Stimulated activated CD4-positive, alpha-beta T cell treated with anti-CD3 and anti-CD28 coated beads, Interleukin-4, amount 100 ng/mL, for 48 hours (primary cell): ENCODE measurements at places on chromosomes 1 and 21.

DNA sequence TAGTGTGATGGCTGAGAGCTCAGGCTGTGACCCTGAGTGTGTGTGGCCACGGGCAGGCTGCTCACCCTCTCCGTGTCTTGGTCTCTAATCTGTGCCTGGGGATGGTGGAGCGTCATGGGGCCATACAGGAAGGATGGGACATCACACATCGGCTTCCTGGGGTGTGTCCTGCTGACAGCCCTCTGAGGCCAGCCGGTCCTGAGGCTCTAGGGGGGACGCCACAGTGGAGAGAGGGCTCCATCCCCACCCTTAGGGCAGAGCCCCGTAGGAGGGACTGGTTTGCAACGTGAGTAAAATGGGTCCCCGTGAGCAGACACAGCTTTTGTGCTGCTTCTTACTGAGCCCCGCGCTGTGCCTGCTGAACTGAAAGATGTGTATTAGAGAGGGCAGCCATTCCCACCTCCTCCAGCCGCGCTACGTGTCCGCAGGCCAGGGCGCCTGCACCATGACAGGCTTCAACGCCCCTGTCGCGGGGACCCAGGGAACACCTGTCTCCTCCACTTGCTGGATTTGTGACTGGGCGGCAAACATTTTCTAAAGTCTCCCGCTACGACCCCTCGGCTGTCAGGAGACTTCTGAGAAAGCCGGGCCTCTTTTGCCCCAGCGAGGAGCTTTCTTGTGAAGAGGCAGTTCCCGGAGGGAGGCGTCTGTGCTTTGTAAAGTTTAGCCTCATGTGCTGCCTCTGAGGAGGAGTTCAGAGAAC lies 8.1 kb downstream of the COL18A1 start:
- no peak for DNase-seq

GRCh38 chr1:156643778-156644092 lies 1.8 kb downstream of the BCAN start:
- DNase-seq: no peak

DNA sequence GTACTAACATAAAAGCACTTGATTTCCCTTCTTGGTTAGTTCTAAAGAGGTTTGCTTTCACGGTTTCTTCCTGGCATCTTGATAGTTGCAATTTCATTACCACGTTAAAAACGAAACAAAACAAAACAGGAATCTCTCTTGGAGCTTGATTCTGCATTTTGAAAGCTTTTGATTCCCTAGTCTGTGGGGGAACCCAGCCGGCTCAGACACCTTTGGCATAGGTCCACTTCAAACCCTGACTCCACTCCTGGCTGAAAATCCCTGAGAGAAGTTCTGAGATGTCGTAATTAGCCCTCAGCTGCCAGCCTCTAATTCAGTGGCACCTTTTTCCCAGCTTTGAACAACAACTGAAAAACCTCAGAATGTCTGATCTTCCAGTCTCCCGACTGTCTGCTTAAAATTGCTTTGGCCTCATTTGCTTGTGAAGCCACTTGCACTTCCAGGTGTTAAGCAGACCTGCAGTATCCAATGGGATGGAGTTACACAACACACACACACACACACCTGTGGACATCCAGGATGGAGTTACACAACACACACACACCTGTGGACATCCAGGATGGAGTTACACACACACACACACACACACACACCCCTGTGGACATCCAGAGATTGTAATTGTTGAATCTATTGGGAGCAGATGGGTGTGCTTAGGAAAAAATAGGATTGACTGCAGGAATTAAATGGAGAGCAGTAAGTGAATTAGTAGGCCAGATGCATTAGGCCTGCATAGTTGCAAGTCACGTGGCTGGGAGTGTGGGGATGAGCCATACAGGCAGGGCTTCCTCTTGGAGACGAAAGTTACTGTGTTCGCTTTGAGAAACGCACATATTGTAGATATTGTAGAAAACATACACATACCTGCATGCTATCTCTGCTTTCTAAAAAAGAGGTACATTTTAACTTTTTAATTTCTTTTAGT lies 285.6 kb upstream of the FMN2 start:
- DNase-seq: no peak

DNA sequence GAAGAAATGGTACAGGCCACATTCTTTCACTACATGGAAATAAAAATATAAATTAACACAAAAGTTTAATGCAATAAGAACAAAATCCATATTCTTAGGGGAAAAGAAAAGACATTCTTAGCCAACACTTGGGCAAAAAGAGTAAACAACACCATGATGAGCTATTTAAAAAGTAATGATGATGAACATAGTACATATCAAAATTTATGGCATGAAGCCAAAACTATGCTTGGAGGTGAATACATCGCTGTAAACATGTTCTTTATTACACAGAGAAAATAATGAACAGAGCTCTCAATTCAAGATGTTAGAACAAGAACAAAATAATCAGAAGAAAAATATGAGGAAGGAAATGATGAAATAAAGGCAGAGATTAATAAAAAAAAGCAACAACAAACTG lies 158.2 kb downstream of the ZSCAN20 start:
- DNase-seq: no peak

- no peak for DNase-seq
Measured at GRCh38 chr1:77888081-77888780, at the start of gene NEXN. Gene NEXN, plus strand, starts transcription at chr1:77888624. Its CDS starts 27,483 bp downstream, at chr1:77916107.

DNA sequence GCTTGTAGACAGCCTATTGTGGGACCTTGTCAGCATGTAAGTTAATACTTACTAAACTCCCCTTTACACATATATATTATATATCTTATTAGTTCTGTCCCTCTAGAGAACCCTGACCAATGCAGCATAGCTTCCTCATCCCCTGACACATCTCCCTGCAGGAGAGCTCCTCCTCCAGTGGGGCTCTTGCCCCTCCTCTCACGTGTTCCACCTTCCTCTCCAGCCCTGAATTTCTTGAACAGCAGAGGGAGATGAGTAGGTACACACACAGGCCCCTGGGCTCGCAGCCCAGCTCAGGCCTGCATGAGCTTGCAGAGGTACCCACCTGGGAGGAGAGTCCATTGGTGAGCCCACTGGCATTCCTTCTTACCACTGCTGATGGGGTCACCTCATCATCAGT lies 27.3 kb upstream of the GOLT1A start:
- no peak for DNase-seq

- no peak for DNase-seq
Measured at GRCh38 chr1:230408971-230409370, 17.2 kb downstream of the PGBD5 start.

DNA sequence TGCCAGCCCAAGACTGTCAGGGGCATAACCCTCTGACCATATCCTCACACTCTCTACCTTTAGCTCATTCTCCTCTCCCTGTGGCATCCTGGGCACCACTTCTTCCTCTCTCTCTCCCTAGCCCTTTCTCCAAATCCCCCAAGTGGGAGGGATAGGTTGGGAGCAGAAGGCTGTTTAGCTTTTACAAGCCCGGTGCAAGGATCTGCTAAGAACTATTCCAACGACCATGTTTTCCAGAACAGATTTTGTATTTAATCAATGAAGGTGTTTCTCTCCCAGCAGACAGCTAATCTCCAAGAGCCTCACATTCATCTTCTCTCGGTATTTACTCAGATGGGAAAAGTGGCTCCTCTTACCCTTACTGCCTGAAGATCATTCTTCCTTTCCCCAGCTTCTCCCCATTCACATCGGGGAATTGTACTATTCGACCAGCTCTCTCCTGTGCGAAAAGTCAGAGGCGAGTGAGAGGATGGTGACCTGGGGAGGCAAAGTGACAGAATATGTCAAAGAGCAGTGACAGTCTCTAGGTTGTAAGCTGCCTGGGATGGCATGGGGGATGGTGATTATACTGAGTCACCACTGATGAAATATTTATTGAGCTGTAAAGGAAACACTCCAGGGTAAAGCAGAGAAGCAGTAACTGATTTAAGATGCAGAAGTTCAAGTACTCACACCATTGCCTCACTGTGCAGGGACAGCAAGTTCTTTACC lies 47.0 kb upstream of the RBM15 start:
- no peak for DNase-seq

- DNase-seq: no peak
Measured at GRCh38 chr1:78658901-78659300, 9.3 kb downstream of the IFI44 start.

DNA sequence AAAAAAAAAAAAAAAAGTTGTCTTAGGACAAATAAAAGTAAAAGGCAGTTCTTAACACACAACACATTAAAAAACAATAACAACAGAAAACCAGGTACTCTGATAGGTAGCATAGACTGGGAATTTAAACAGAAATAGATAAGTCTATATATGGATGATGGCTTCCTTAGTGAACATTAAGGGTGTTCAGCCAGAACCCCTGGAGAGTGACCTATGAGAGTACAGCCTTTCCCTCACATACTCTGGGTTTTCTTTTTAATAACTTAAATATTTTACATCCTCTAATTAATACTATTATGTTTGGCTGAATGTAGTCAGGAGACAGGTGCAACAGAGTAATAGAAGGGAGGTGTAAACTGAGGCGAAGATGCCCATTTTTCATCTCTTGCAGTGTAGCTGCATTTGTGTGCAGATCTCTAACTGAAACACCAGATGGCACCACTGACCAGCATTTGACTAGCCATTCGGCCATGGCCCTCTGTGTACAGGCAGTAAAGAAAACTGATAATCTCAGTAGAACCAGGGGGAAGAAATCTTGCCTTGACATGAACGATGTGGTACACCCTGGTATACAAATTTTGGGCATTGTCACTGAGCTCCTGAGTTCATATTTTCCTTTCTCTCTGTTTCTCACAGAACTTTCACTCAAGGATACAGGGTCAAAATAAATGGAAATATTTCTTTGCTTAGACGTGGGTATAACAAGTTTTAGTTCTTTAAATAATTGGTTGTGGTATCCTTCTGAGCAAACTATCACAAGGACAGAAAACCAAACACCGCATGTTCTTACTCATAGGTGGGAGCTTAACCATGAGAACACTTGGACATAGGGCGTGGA lies 7.6 kb downstream of the TTF2 start:
- DNase-seq: no peak

- no peak for DNase-seq
Measured at GRCh38 chr1:218412171-218412570, 67.0 kb downstream of the TGFB2 start.

DNA sequence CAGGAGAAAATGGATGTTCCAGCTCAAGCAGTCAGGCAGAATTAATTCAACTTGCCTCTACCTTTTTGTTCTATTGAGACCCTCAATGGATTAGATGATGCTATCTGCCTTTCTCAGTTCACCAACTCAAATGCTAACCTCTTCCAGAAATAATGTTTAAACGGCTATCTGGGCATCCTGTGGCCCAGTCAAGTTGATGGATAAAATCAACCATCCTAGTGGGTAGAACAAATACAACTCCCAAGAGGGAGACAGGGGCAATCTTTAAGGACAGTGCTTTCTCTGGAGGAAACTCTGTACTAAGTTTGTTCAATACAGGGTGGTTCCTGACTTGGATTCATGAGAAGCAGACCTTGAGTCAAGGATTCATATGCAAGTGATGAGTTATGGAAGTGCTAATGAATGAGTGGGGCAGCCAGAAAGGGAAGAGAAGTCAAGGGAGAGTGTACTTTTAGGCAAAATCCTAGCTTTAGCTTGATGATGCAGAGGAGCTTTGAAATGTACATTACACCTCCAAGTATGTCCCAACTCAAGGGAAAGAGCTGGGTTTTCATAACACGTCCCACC lies 49.4 kb upstream of the COG2 start:
- DNase-seq: no peak

DNA sequence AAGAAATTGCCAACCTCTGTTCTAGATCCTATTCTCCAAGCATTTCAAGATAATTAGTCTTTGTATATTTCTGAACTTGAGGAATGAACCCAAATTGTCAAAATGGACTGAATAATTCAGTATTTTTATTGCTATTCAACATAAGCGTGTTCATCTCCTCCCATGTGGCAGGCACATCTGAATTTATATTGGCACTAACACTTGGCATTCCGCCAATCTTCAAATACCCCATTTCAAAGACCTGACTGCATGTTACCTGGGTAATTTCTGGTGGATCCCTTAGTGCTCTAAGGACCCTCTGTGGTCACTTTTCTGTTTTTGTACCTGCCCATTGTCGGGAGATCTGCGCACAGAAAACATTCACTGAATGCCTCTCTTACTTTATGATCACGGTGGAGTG lies 66.6 kb downstream of the BACE2 start:
- DNase-seq: no peak

GRCh38 chr1:202046748-202047708 lies 36.6 kb downstream of the ELF3 start:
- DNase-seq: no peak

- no peak for DNase-seq
Measured at GRCh38 chr1:228341450-228341813, 65.2 kb downstream of the TRIM11 start.

- no peak for DNase-seq
Measured at GRCh38 chr1:221562542-221563475, 179.1 kb downstream of the DUSP10 start.

GRCh38 chr1:223477456-223477855 lies 84.2 kb downstream of the CCDC185 start:
- DNase-seq: no peak

DNA sequence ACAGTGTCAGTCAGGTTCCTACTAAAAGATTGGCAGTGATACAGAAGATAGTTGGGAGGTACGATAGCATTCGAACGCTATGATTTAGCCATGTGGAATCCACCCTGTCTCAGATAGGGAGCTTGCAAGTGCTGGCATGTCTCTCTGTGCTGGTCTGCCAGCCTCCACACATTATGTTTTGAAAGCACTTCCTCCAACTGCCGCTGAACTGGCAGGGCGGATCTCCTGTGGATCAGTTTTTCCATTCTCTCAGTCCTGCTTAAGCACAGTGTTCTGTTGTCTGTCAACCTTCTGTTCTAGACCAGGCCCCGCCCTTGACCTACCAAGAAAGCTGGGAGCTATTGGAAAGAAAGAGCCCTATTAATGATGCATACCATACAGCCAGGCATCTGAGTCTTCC lies 65.5 kb upstream of the PALMD start:
- DNase-seq: no peak

- DNase-seq: no peak
Measured at GRCh38 chr1:100506217-100506616, 31.7 kb upstream of the GPR88 start.

DNA sequence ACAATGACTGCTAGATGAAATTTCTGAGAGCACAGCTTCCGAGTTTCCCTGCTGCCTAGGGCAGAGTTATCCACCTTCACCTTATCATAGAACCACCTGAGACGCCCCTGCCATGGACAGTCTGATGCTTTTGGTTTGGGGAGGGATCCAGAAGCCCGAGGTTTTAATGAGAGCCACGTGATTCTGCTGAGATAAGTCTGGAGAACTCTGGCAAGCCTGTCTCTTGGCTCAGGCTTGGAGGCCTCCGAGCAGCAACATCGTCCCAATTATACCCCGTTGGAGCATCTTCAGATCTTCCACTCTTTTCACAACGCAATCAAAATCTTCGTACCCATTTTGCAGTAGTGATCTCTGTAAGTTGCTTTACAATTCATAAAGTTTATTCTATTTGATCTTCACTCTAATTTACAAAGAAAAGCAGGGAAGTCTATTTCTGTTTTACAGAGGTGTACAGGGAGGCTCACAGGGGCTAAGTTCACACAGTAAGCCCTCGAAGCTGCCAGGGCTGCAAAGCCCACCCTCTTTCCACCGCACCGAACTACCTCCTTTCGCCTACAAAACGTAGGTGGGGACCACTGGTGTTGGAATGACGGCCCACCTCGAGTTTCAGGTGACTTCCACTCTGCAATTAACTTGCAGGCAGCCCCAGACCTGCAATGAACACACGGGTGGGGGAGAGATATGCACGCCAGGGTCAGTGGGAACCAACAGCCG lies 513 bp upstream of the HHAT start:
- no peak for DNase-seq
